Fibroblast of the aortic adventitia (primary cell): ENCODE measurements at places on chromosomes 7 and 10.

- DNase-seq: no peak
Observed at GRCh38 chr7:45081670-45081974, 7.1 kb downstream of the NACAD start.

DNA sequence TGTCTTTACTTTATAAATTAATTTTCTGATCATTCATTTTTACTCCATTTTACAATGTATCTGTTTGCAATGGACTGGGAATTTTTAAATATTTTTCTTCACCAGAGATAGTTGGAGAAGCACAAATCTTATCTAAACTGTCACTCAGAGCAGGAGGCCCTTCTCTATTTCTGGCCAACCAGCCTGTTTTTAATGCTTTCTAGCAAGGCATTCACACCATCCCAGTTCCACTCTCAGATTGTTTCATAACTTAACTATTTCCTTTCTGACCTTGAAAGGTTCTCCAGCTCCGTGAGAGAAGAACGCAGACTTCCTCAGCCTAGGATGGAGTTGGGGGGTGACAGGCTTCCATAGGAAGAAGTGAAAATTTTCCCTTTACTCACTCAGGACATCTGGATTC lies 155.8 kb downstream of the SKIDA1 start:
- peak; percentile 54 for DNase-seq

DNA sequence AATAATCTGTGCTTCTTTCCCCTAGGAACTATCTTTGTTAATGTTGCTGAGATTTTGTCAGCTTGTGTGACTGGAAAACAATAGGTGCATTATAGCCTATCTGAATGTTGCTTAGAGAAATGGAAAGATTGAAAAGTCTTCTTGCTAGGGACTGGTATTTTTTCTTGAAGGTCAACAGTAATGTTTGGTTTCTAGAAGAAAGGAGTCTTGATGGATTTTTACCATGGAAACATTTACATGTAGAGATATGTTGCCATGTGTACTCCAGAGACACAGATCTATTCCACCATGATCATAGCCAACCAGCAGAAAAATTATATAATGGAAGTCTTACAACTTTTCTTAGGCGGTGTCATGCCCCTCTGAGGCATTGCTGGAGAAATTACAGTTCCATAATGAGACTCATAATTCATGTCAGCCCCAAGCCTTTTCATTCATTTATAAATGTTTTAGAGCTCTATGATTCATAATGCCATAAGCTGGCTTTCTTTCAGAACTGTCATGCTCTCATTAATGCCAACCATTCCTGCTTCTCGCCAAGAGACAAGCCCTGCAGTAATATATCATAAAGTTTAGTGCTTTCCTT lies 175.1 kb upstream of the PTPRZ1 start:
- DNase-seq: no peak

DNA sequence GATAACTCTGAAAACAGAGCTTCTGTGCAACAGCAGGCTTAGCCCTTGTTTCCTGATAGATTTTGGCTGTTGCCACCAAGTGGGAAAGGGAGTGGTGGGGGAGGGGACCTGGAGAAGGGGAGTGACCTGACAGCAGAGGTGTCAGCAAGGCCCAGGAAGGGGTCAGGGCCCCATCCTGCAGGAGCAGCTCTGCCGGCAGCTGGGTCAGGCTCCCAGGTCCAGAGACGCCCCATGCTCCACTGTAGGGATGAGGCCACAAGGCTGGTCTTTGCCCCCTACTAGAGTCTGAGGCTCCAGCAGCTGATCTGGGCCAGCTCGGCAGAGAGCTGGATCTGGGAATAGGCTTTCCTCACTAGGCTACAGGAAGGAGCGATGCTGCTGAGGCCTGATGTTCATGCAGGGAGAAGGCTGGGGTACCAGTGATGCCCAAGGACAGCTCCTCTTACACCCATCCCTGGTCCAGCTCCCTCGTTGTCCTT lies 44.0 kb upstream of the ZMIZ1 start:
- no peak for DNase-seq

DNA sequence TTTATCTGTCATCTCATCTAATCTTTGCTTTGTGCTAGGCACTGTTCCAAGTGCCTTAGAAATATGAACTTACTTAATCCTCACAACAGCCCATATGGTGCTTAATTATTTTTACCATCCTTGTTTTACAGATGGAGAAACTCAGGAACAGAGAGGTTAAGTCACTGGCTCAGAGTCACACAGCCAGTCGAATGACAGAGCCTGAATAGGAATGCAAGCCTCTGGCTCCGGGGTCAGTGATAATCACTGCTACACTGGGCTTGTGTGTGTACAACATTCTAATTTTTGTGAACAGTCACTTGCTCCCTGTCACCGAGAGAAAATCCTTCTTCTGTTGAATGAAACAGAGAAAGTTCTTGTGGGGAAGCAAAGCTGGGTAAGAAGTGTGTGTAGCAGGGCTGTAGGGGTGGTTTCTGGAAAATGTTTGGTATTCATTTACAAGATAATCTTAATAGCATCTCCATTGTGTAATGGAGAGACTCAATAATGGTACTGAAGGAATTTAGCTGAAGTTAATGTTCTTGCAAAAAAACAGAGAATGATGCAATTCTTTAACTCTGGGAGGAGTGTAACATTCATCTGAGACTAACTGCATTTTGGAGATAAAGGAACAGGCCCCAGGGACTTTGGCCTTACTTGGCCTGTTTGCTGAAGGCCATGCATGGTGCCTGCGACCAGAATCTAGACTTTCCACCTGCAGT lies 290.6 kb downstream of the FRMD4A start:
- peak; percentile 94 for DNase-seq

DNA sequence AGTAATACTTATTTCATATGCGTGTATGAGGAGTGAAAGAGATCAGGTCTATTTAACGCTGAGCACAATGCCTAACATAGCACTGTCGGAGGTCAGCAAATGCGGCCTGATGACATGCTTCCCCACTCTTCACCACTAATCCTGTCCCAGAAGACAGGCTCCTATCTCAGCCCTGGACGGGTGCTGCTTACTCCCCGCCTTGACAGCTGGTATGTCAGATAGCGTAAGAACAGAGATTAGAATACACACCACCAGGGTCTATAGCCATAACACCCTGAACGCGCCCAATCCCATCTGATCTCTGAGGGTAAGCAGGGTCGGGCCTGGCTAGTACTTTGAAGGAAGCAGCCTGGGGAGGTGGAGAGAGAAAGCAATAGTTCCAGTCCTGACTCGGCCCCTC lies 32.3 kb upstream of the TM9SF3 start:
- DNase-seq: no peak

DNA sequence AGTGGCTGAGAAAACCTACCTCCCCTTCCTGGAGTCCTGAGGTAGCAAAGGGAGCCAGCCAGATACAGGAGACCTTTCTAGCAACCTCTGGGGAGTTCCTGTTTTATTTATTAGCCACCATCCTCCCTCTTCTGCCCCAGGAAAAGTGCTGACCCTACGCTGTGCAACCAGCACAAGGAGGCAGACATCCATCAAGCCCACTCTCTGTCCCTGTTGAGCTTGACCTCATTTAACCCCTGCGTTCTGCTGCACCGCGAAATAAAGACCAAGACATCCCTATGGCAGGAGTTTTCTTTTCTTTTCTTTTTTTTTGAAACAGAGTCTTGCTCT lies 25.3 kb upstream of the ANKRD2 start:
- no peak for DNase-seq

DNA sequence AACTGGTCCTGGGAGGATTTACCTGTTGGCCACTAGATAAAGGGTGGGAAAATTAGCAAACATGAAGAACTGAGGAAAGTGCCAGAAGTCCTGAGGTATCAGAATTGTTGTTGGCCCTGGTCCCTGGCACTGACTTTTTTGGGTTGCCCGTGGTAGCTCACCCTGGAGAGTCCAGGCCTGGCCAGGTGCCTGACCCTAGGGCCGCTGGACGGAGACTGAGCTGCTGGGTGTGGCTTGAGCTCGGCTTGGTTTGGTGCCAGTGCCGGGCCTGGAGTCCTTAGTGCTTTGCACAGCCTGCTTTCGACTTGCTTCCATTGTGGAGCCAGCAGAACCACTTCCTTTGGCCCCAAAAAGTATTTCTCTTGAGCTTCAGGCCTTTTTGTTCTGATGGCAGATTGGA lies 12.9 kb downstream of the MDH2 start:
- DNase-seq: peak; percentile 44

DNA sequence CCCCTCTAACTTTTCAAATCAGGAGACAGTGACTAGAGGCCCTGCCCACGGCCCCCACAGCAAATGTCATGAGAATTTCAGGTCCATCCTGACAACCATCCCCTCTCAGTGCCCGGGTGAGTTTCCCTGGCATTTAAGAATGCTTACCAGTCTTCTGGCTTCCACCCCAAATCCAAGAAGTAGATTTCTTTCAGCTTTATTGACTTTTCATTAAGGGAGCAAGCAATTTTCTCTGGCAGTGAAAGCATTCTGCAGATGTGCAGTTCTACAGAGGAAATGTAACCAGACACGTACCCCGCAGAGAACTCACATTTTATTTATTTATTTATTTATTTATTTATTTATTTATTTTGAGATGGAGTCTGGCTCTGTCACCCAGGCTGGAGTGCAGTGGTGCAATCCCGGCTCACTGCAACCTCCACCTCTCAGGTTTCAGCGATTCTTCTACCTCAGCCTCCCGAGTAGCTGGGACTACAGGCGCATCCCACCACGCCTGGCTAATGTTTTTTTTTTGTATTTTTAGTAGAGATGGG lies 120.9 kb upstream of the KCTD7 start:
- no peak for DNase-seq

GRCh38 chr7:158476331-158476932 lies 111.2 kb downstream of the PTPRN2 start:
- no peak for DNase-seq
